ENCODE measurements at places on chromosomes 12 and 14.

DNA sequence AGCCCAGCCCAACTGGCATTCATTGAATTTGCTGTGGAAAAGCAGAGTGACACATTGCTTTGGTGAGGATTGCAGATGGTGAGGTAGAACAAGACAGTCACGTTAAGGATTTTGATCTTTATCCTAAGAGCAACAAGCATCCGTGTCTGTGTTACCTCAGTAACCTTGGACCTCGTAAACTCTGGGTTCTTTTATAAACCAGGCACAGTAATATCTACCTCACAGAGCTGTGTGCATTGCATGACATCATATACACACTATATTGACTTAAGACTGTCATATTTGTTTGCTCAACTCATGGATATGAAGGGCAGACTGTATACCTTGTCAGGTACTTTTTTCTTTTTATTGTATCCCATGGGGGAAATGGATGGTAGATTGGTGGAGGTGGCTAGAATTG is 156.2 kb downstream of the ETV6 start:
- no peak for DNase-seq

GRCh38 chr14:26811756-26812305 is 214.0 kb upstream of the NOVA1 start:
- DNase-seq, result no peak

DNA sequence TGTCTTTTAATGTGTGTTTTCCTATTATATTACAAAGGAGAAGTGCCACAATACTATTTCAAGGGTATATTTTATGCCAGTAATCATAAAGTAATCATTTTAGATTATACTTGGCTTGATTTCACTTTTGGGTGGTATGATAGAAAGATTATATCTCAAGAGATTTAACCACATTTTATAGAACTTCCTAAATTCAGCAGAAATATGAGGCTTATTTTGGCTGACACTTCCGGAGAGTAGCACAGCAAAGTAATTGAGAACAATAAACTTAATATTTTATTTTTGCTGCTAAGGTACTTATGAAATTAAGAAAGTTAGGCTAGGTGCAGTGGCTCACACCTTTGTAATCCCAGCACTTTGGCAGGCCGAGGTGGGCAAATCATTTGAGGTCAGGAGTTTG is 319.1 kb downstream of the NPAS3 start:
- DNase-seq, result no peak

DNA sequence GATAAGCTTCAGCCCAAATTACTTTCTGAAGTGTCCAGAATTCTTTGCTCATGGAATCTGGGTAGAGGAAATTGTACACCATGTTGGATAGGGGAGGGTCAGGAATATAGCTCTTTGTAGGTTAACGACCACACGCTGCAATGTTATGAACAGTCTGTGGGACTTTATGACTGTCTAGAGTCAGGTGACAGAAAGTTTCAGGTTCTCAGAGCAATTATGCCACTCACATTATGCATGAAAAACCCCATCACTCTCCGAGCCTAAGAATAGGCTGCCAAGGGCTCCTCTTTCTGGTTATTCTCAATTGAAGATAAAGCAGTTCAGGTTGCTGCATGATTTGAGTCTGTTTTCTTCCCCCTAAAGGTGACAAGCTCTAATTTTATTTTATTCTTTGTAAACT is 430.9 kb downstream of the ATP23 start:
- no peak for DNase-seq

DNA sequence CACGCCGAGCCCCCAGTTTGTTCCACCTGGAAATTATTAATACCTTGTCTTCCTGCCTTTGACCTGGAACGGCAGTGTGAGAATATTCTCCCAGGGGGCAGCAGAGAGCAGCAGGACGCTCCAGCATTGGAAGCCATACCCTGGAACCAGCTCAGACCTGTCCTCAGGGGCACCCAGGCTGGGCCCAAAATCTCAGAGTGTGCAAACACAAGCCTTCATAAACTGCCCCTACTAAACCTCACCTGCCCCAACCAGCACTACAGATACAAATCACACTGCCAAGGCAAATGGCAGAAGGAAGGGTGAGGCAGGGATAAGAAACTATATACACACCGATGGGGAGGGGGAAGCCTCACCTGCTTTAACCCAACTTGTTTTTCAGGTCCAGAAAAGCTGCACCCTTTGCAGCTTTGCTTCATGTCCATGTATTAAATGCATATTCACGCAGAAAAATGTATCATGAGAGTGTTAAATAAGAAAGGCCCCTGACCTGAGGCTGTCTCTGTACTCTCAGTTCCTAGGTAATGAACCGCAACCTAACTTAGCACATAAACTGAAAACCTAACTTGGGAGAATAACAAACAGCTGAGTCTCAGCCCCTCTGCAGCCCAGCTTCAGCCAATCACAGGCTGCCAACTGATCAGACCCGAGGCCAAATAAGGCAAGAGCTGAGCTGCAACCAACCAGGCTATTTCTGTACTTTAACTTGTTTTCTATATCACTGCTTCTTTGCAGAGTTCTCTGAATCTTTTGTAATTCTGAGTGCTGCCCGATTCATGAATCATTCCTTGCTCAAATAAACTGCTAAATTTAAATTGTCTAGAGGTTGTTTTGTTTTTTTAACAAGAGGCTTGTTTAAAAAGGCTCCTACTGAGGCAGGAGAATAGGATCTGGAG is 130.1 kb downstream of the SPTSSA start:
- peak; percentile 67 for DNase-seq

DNA sequence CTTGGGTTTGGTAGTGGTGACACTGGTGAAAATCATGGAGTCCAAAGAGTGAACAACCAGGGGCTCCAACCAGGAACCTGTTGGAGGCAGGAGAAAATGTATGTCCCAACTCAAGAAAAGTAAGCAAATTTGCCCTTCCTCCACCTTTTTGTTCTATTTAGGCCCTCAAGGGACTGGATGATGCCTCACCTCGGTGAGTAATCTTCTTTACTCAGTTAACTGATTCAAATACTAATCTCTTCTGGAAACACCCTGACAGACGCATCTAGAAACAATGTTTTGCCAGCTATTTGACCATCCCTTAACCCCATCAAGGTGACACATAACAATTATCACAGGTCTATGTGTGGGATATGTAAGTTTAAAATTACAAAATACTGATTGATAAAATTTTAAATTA is 272.4 kb upstream of the FOXG1 start:
- no peak for DNase-seq

- DNase-seq, result no peak
Measured at GRCh38 chr14:89926694-89927093, 27.8 kb downstream of the EFCAB11 start.

GRCh38 chr12:43898474-43898873 is 62.6 kb downstream of the TMEM117 start:
- DNase-seq, result no peak

DNA sequence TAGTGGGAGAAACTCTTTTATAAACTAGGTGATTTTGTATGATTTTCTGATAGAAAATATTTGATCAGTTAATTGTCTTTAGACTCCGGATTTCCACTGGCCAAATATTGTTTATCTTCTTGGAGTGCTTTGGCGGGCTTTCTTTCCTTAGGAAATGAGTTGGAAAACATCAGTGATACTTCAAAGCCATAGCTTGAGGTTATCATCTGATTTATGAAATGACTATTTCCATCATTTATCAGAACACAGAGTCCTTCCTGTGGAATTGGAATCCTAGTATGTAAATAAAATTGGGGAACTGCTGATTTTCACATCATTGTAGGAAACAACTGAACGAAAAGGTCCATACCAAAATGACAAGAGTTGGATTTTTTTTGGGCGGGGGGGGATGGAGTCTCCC is 186.0 kb upstream of the DCN start:
- DNase-seq, result no peak

DNA sequence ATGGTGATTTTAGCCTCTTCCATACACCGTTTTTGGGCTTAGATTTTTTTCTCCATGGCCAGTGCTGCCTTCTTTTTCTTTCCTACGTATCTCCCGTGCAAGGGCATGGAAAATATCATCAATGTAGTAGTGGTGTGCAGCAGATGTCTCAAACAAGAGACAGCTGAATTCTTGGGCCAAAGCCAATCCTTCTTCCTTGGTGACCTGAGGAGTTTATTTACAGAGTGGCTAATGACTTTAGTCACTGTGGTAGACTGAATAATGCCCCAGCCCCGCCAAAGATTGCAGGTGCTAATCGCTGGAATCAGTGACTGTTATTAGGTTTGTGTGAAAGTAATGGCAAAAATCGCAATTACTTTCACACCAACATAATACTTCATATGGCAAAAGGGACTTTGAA is 235.5 kb upstream of the NOS1 start:
- DNase-seq, result no peak

DNA sequence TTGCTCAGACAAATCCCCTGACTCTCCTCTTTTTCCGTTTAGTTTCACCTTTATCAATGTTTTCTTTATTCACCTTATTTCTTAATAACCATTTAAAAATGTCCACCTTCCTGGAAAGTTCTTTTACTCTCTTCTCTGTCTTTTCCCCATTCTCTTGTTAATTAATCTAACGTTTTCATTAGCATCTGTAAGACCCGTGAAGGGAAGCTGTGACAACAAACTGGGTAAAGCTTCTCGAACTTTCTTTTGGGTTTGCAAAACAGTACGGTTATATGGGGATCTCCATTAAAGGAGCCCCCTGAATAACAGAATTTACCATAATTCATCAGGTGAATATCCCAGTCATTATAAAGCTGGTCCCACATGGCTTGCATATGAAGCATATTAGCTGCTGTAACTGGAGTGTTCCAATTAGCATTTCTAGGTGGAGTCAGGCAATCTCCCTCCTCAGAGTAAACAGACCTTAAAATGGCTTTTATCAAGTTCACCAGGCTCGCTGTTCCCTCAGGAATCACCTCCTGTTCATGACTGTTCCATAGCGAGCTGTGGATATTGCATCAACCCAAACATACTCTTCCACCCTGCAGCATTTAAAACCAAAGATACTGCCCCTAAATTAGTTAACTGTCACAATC is 42.4 kb downstream of the TMEM30B start:
- no peak for DNase-seq

- DNase-seq, result no peak
Measured at GRCh38 chr14:105767315-105767714, 240.9 kb downstream of the TMEM121 start.

- no peak for DNase-seq
Measured at GRCh38 chr14:66758031-66758613, 250.2 kb downstream of the GPHN start.

GRCh38 chr14:92931681-92932447 is 8.9 kb downstream of the CHGA start:
- DNase-seq, result no peak

DNA sequence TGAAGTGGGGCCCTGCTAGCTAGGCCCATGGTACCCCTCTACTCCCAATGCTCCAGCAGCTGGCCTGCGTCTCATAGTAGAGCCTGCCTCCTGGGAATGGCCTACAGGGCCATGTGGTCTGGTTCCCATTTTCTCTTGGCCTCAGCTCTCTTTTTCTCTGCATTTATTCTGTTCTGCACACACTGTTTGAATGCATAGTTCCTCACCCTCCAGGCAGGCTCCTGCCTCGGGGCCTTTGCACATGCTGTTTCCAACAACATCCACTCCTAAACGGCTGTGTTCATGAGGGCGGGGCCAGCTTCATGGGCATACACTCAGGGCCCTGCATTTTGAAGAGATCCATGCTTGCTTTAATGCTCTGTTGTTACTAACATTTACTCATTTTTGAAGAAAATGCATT is 204.0 kb downstream of the ADGRD1 start:
- no peak for DNase-seq

DNA sequence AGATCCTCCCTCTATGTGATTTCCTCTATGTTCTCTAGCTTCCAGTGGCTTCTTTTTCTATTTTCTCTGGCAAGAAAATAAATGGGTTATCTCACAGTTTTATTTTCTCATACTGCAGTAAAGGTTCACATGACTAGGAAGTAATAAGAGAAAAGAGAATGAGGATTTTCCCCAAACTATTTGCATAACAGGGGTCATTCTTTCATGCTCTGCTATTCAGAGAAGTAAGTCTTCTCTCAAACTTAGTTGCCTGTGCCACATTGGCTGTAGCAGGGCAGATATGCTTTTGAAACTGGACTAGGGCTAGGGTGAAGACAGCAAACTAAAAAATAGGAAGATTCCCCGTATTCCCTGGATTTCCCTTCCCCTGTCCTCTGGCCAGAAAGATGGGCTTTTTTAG is 57.4 kb downstream of the ACSM4 start:
- no peak for DNase-seq

DNA sequence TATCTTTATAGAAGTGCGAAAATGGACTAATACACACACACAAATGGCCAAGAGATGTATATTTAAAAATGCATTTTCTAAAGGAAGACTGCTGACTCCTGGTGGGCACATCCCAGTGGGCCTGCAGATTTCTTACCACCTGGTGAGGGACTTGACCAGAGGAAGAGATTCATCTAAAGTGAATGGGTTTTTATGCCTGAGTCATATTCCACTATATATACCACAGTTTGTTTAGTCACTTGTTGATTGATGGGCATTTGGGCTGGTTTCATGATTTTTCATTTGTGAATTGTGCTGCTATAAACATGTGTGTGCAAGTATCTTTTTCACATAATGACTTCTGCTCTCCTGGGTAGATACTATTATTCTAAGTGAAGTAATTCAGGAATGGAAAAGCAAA is 277.3 kb downstream of the SLC16A7 start:
- DNase-seq, result no peak
